ENCODE measurements at places on chromosomes 2 and 18.

- no peak overlapping the region for H3K27ac ChIP-seq
- H3K36me3 ChIP-seq: no peaks in the 10 kb centered on the region
- no peaks in the 10 kb centered on the region for H3K4me1 ChIP-seq
- no peaks in the 10 kb centered on the region for H3K27me3 ChIP-seq
- no peak overlapping the region for H3K4me3 ChIP-seq
Measured at GRCh38 chr2:98759338-98759737, 28.4 kb upstream of the MGAT4A start.

- H3K27me3 ChIP-seq: no peaks in the 10 kb centered on the region
- H3K36me3 ChIP-seq: no peaks in the 10 kb centered on the region
- no peak for DNase-seq
- no peak overlapping the region for H3K4me3 ChIP-seq
Measured at GRCh38 chr2:7604456-7604855, 687.2 kb downstream of the RNF144A start.

- H3K4me3 ChIP-seq: no peak overlapping the region
- no peak overlapping the region for H3K27ac ChIP-seq
- no peak for DNase-seq
- peaks cover 5% of the 10 kb centered on the region for H3K36me3 ChIP-seq
- no peaks in the 10 kb centered on the region for H3K27me3 ChIP-seq
- no peaks in the 10 kb centered on the region for H3K4me1 ChIP-seq
Measured at GRCh38 chr2:84427235-84428138, 31.6 kb downstream of the SUCLG1 start.

- peaks cover 5% of the 10 kb centered on the region for H3K4me1 ChIP-seq
- no peak overlapping the region for H3K4me3 ChIP-seq
- H3K27ac ChIP-seq: no peak overlapping the region
- DNase-seq: no peak
- H3K27me3 ChIP-seq: no peaks in the 10 kb centered on the region
Measured at GRCh38 chr2:46556681-46557289, 77.4 kb downstream of the TMEM247 start.

DNA sequence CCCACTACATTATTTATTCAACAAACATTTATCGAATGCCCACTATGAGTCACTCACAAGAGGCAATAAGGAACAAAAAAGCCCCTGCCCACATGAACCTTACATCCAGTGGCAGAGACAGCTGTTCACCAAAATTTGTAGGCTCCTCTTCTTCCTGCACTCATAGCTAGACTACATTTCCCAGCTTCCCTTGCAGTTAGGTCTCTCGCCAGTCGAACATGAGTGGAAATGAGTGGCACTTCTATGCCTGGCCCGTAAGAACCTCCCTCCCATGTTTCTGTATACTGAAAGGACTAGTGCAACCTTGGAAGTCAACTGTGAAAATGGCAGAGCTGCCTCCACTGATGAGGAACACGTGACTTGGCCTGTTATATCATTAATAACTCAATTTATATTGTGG lies 19.4 kb upstream of the NCOA1 start:
- H3K36me3 ChIP-seq: no peaks in the 10 kb centered on the region
- DNase-seq: no peak
- H3K4me1 ChIP-seq: no peaks in the 10 kb centered on the region

DNA sequence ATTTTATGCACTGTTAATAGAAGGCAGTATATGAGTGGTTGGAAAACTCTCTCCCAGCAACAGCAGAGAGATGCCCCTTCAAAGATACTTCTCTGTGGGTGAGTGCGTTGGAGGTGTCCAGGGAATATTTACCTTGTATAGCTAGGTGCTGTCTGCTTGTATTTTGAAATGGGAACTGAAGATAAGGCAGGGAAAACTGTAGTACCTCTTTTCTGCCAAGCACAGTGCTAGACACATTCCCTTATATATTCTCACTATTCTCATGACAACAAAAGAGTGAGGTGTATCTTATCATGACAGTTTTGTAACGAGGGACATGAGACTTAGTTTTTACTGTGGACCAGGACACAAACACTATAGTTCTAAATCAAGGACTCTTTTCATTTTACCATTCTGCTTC lies 2.1 kb downstream of the TTC39C start:
- H3K4me3 ChIP-seq: no peak overlapping the region
- DNase-seq: no peak
- no peaks in the 10 kb centered on the region for H3K27me3 ChIP-seq
- H3K27ac ChIP-seq: no peak overlapping the region
- H3K4me1 ChIP-seq: no peaks in the 10 kb centered on the region

- no peaks in the 10 kb centered on the region for H3K36me3 ChIP-seq
- DNase-seq: no peak
- H3K4me3 ChIP-seq: no peak overlapping the region
- no peak overlapping the region for H3K27ac ChIP-seq
- no peaks in the 10 kb centered on the region for H3K4me1 ChIP-seq
Measured at GRCh38 chr2:181746844-181747243, 66.5 kb upstream of the NEUROD1 start.

- no peak overlapping the region for H3K4me3 ChIP-seq
- no peak for DNase-seq
- no peaks in the 10 kb centered on the region for H3K27me3 ChIP-seq
- no peaks in the 10 kb centered on the region for H3K36me3 ChIP-seq
Measured at GRCh38 chr18:44841752-44842587, 161.3 kb downstream of the SETBP1 start.

Data from aorta (tissue), 5 donors.